ENCODE measurements at places on chromosomes 3 and 15. TPM values are rescaled to one million over a fixed set of nuclear protein-coding genes. Genes with fewer than 3 reads are reported as not detected.

The RHCG gene
- 2.2 TPM for polyA plus RNA-seq

The GRK7 gene
- 0.21 TPM for polyA plus RNA-seq

The PRR23A gene
- polyA plus RNA-seq, result not detected

The SH3GL3 gene
- 10.4 TPM for polyA plus RNA-seq

The PPP2R3A gene
- 24.2 TPM for polyA plus RNA-seq

The SLCO2A1 gene
- 21.6 TPM for polyA plus RNA-seq

The CDHR4 gene
- polyA plus RNA-seq, result not detected

The UNC13C gene
- polyA plus RNA-seq, result 9.9 TPM

The PROK2 gene
- polyA plus RNA-seq, result 0.06 TPM

The RHOA gene
- polyA plus RNA-seq, result 560 TPM

The NEK10 gene
- polyA plus RNA-seq, result 1.9 TPM

The DENND4A gene
- 16.2 TPM for polyA plus RNA-seq

The HMG20A gene
- polyA plus RNA-seq, result 63.8 TPM

The BFSP2 gene
- polyA plus RNA-seq, result 0.21 TPM

The GOLGA8T gene
- 0.38 TPM for polyA plus RNA-seq

The CEMIP gene
- polyA plus RNA-seq, result 3.1 TPM

The HYAL1 gene
- 6.4 TPM for polyA plus RNA-seq

The ITIH1 gene
- not detected for polyA plus RNA-seq

The CSNK1G1 gene
- polyA plus RNA-seq, result 21.8 TPM

The PLCH1 gene
- polyA plus RNA-seq, result 10.2 TPM

The ABHD14A gene
- 24.1 TPM for polyA plus RNA-seq

The DPPA4 gene
- polyA plus RNA-seq, result 3.4 TPM

The SLC2A2 gene
- polyA plus RNA-seq, result 15.3 TPM

The MCF2L2 gene
- 0.97 TPM for polyA plus RNA-seq

The PRSS50 gene
- polyA plus RNA-seq, result 2.6 TPM

The TMEM42 gene
- polyA plus RNA-seq, result 28.0 TPM

The P2RY12 gene
- polyA plus RNA-seq, result 0.55 TPM

The PLSCR5 gene
- polyA plus RNA-seq, result not detected

The C3orf85 gene
- 15.0 TPM for polyA plus RNA-seq

The CTXND1 gene
- polyA plus RNA-seq, result 9.4 TPM

The FYCO1 gene
- polyA plus RNA-seq, result 17.5 TPM

The PP2D1 gene
- 0.29 TPM for polyA plus RNA-seq

The CCDC71 gene
- polyA plus RNA-seq, result 26.2 TPM

The C3orf20 gene
- 0.09 TPM for polyA plus RNA-seq

The SCN11A gene
- 0.90 TPM for polyA plus RNA-seq

The PRR20G gene
- polyA plus RNA-seq, result not detected

The TTLL13 gene
- 0.10 TPM for polyA plus RNA-seq

The ERC2 gene
- 3.4 TPM for polyA plus RNA-seq

The GOLGA6L4 gene
- polyA plus RNA-seq, result 15.8 TPM

Data from right renal pelvis (tissue), 4 donors.